ENCODE measurements at places on chromosomes 6 and 20. TPM values are rescaled to one million over a fixed set of nuclear protein-coding genes. Genes with fewer than 3 reads are reported as not detected.

- DNase-seq = no peak
Observed at GRCh38 chr6:94300424-94301144, 881.2 kb upstream of the EPHA7 start.

DNA sequence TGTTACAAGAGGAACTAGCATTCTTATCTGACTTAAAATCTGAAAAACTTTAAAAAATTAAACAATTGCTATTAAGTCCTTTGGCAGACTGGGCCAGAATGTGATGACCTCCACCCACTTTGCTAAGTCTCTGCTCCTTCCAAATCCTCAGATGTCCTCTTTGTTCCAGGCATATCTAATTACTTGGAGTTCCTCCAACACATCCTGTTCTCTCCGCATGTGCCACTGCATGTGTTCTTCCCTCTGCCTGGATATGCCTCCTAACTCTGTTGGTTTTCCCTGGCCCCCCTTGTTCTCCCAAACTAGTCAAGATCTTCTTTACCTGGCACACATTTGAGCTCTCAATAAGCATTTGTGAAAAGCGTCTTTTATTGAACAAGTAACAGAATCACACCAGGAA, 23.1 kb downstream of the ELOVL2 start:
- no peak for DNase-seq

DNA sequence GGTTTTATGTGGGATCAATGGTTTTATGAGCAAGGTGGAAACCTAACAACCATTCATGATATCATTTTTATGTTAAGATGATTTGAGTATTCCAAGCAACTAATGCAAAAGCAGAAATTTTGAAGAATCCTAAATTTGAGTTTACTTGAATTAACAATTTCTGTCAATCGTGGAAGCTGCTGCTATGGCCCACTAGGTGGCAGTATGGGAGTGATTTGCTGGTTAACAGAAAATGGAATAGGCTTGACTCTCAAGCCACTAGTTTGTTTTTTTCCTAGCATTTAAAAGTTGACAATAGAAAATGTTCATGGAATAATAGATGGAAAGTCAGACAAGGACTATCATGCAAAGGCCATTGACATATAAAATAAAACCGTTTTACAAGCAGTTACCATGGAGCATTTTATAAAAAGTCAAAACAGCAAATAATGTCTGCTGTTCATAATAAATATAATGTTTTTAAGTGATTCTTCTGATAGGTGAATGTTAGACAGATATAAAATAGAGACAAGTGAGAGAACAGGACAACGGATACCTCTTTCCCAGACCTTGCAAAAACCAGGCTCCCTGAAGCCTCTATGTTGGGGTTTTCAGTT, 43.0 kb upstream of the TMEM200A start:
- DNase-seq = no peak

- DNase-seq = no peak
Observed at GRCh38 chr6:45759472-45759810, 256.2 kb downstream of the CLIC5 start.

DNA sequence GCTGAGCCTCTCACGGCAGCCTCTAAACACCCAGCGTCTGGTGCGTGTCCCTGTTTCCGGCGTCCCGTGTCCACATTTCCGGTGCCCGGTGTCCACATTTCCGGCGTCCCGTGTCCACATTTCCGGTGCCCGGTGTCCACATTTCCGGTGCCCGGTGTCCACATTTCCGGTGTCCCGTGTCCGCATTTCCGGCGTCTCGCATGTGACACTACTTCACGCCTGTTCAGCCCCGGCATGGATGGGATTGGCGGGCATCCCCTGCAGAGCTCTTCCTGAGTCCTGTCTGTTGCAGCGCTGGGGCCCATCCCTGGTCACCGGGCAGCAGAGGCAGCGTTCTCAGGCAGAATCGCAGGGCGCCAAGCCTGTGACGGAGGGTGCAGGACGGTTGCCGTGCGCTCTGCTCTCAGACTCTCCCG, 3.2 kb downstream of the FRMD1 start:
- DNase-seq = no peak

- no peak for DNase-seq
Observed at GRCh38 chr6:68958327-68958726, 323.2 kb downstream of the ADGRB3 start.

GRCh38 chr6:4853782-4854511, 77.7 kb downstream of the CDYL start:
- no peak for DNase-seq

- DNase-seq = no peak
Observed at GRCh38 chr6:50889935-50890334, 71.3 kb downstream of the TFAP2B start.

- DNase-seq = no peak
Observed at GRCh38 chr6:80366714-80367113, 260.2 kb downstream of the BCKDHB start.

DNA sequence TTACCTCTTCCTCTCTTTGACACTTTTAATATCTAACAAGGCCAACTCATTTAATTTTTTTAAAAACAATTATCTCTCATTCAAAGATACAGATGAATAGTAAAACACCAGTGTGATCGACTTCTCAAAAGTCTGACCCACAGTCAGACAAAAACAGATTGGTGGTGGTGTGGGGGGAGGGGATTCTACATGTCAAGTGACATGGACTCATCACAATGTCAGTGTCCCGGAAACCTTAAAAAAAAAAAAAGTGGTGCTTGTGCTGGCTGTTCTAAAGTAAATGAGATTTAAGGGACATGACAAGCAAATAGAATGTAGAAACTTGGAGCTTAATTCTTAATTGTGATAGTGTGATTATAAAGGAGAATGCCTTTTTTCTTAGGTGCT, 16.3 kb upstream of the RFPL4B start:
- DNase-seq = no peak

- no peak for DNase-seq
Observed at GRCh38 chr6:16766043-16766536, 4.8 kb upstream of the ATXN1 start.

DNA sequence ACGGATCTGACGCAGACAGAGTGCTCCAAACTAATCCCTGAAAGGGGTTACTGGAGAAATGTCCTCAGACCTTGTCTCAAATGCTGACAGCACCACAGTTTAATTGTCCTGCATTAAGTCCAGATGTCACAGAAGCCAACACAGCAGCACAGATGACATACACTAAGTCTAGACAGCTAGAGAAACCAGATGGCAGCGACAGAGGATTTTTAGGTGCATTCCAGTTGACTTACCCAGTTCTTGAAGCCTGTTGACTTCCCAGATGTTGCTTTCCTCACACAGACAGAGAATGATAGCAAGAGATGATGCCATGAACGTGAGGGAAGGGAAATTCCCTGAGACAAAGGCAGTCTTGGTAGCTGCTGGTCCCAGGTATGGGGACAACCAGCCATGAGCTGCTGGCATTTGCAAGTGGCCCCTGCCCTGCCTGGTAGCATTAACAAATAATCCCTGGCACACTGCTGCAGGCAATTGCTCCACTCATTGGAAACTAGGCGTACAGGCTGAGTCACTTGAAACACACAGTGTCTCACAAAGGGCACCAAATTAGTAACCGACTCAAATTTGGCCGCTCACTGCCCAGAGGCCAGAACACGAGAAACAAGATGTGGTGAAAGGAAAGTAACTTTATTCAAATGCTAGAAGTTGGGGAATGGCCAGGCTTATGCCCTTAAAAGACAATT, 52.2 kb downstream of the ADGB start:
- DNase-seq = no peak

- no peak for DNase-seq
Observed at GRCh38 chr6:134381959-134382358, 64.0 kb upstream of the SGK1 start.

GRCh38 chr6:122779667-122780066, at the start of gene FABP7:
TSS of gene FABP7 (plus strand) at chr6:122779716. CDS start at chr6:122779795, 79 bp downstream.
- no peak for DNase-seq

DNA sequence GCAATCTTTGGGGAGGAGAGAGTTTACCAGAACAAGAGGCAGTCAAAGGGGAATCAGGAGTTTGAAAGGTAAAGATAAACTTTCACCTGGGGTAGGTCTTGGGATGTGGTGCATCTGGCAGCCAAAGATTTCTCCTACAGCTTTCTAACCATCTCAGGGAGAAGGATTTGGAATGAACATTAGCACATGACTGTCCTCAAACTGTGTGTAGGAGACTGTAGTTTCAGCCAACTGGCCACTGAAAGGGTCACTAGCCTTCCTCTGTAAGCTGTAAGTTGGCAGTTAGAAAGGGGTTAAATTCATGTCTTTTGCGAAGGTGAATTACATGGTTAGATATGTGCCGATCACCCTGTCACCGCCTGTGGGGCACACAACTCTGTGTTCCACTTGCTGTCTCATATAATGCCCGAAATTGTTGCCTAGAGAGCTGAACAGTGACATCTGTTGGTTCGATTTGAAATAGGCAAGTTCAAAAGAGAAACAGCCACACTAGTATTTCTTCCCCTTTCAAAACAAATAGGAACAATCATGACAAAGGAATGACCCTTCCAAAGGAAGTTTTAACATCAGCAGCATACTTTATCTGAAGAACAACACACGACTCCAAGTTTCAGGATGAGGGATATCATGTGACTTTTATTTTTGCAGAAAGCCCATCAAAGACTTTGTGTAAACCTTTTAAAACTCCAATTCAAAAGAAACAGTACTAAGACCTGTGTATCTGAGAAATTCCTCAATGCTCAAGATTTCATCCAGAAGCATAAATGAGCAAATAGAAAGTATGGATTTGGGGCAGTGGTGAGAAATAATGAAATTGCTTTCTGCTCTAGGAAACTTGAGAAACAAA, 1.1 kb upstream of the OPN5 start:
- DNase-seq = no peak

DNA sequence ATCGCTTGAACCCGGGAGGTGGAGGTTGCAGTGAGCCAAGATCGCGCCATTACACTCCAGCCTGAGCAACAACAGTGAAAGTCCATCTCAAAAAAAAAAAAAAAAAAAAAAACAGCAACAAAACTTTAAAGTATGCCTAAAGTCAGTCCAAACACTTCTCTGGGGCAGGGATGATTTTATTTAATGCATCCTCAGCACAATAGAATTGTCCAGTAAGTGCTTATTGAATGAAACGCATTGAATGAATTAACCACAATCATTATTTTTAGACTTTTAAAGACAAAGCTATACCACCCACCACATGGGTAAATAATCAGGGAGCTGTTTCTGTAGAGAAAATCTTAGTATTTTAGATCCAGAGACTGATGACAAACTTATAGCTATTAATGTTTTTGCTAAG, 16.6 kb upstream of the CTAGE9 start:
- DNase-seq = no peak

The TRIM31 gene
- 0.36 TPM for total RNA-seq

The RFX6 gene
- not detected for total RNA-seq

The DNMT3B gene
- total RNA-seq = 0.36 TPM

The PTK6 gene
- total RNA-seq = not detected

The POU3F2 gene
- total RNA-seq = not detected

The TBXT gene
- not detected for total RNA-seq

The CDH4 gene
- not detected for total RNA-seq

The TINAG gene
- not detected for total RNA-seq

The NCR2 gene
- total RNA-seq = not detected

Data from sigmoid colon (tissue), 7 donors.